Stimulated activated memory B cell treated with anti-CD40 and anti-IgM and Interleukin-4, amounts not matched to agents 10 μg/mL and 1 μg/mL and 100 μg/mL, for 72 hours (primary cell): ENCODE measurements at places on chromosomes 3 and 15.

- peaks cover 6% of the 10 kb centered on the region for H3K4me1 ChIP-seq
- H3K36me3 ChIP-seq: no peaks in the 10 kb centered on the region
- H3K27ac ChIP-seq: no peak overlapping the region
- H3K4me3 ChIP-seq: no peak overlapping the region
- peaks cover 40% of the 10 kb centered on the region for H3K27me3 ChIP-seq
- ATAC-seq: no peak
Observed at GRCh38 chr15:66931768-66932633, 133.4 kb upstream of the SMAD3 start.

GRCh38 chr3:18071833-18072232 lies 329.4 kb upstream of the TBC1D5 start:
- no peak for ATAC-seq
- H3K27ac ChIP-seq: no peak overlapping the region
- no peaks in the 10 kb centered on the region for H3K36me3 ChIP-seq
- H3K4me3 ChIP-seq: no peak overlapping the region

DNA sequence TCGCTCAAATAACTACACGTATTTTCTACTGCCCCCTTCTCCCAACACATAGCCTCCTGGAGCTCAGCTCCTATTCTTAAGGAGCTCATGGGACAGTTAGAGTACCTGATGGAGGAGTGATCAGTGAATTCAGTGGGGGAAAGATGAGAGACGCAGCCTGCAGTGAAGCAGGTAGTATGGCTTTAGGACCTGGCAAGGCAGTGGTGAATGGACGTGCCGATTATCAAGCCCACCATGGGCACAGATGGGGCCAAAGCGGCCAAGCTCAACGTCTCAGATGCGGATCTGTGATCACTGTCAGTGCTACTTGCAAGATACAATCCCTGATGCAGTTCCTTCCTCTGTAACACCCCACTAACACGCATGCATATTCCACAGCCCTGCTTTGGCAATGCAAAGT lies 45.8 kb upstream of the ATP2B2 start:
- no peaks in the 10 kb centered on the region for H3K36me3 ChIP-seq
- ATAC-seq: no peak
- H3K27ac ChIP-seq: no peak overlapping the region
- peaks cover 22% of the 10 kb centered on the region for H3K27me3 ChIP-seq
- H3K4me3 ChIP-seq: no peak overlapping the region
- peaks cover 20% of the 10 kb centered on the region for H3K4me1 ChIP-seq

GRCh38 chr3:115236496-115236895 lies 89.4 kb upstream of the ZBTB20 start:
- no peak overlapping the region for H3K27ac ChIP-seq
- no peaks in the 10 kb centered on the region for H3K36me3 ChIP-seq
- no peak overlapping the region for H3K4me3 ChIP-seq
- ATAC-seq: no peak
- H3K4me1 ChIP-seq: no peaks in the 10 kb centered on the region

DNA sequence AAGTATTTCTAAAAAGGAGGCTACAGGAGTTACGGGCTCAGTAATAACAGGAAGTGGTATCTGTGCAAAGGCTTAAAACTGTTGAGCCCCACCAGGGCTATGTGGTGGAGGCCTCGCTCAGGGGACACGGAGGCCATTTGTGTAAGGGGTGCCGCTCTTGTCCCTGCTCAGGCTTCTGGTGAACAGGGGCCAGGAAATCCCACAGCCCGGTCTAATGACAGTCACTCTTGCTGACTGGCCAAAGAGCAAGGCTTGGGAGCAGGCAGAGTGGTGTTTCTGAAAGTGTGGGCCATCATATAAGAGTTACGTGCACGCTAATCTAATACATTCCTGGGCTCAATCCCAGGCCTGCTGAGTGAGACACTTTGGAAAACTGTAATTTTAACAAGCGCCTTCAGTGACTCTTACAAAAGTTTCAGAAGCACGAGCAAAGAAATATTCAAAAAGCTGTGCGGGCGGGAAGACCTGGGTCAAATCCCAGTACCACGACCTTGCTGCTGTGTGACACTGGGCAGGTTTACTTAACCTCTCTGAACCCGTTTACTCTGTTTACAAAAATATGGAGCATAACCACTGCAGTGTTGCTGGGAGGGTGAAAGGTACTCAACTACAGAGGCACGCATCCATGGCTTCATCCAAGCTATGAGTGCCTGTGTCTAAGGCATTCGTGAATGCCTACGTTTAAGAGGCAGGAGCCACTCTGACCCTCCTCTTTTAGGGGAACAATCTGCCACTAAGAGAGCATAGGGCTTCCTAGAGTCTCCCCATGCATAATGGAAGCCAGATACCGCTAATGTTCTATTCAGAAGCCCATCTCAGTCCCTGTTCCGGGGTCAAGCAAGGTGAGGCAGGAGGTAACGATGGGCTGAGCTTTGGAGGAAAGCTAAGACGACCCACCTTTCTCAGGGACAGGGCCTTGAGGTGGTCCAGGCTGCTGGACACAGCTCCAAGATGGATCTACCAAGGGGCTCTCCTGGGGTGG lies 2.0 kb downstream of the ATP10A start:
- peaks cover 70% of the 10 kb centered on the region for H3K27me3 ChIP-seq
- no peak overlapping the region for H3K27ac ChIP-seq
- H3K4me1 ChIP-seq: peaks cover 7% of the 10 kb centered on the region
- no peak for ATAC-seq
- no peaks in the 10 kb centered on the region for H3K36me3 ChIP-seq

GRCh38 chr15:47857776-47858167 lies 140.5 kb downstream of the SEMA6D start:
- ATAC-seq: peak; percentile 56
- no peaks in the 10 kb centered on the region for H3K27me3 ChIP-seq
- no peaks in the 10 kb centered on the region for H3K36me3 ChIP-seq
- no peak overlapping the region for H3K27ac ChIP-seq
- H3K4me1 ChIP-seq: peaks cover 6% of the 10 kb centered on the region
- no peak overlapping the region for H3K4me3 ChIP-seq

- H3K36me3 ChIP-seq: no peaks in the 10 kb centered on the region
- no peak overlapping the region for H3K27ac ChIP-seq
- H3K27me3 ChIP-seq: no peaks in the 10 kb centered on the region
- no peaks in the 10 kb centered on the region for H3K4me1 ChIP-seq
- H3K4me3 ChIP-seq: no peak overlapping the region
- no peak for ATAC-seq
Observed at GRCh38 chr3:87305517-87305916, 29.1 kb upstream of the POU1F1 start.
